Lung (tissue), 17 donors: ENCODE measurements at places on chromosomes 1 and 21.

GRCh38 chr1:234395297-234395696 lies 22.0 kb downstream of the COA6 start:
- H3K4me3 ChIP-seq, result no peak overlapping the region
- no peaks in the 10 kb centered on the region for H3K27me3 ChIP-seq
- no peak overlapping the region for H3K27ac ChIP-seq
- DNase-seq, result no peak

- H3K4me1 ChIP-seq, result no peaks in the 10 kb centered on the region
- H3K27ac ChIP-seq, result no peak overlapping the region
- no peak overlapping the region for H3K4me3 ChIP-seq
- H3K27me3 ChIP-seq, result no peaks in the 10 kb centered on the region
Measured at GRCh38 chr1:89354205-89354604, 9.7 kb upstream of the GBP6 start.

- no peak overlapping the region for H3K4me3 ChIP-seq
- no peak overlapping the region for H3K27ac ChIP-seq
- H3K27me3 ChIP-seq, result no peaks in the 10 kb centered on the region
Measured at GRCh38 chr21:33684068-33684467, 41.8 kb downstream of the ITSN1 start.

GRCh38 chr1:108560874-108561459 lies 1.1 kb downstream of the EEIG2 start:
- DNase-seq, result peak; percentile 53
- peaks cover 20% of the 10 kb centered on the region for H3K4me1 ChIP-seq
- no peak overlapping the region for H3K27ac ChIP-seq
- no peaks in the 10 kb centered on the region for H3K27me3 ChIP-seq
- no peaks in the 10 kb centered on the region for H3K36me3 ChIP-seq
- H3K4me3 ChIP-seq, result peak overlapping the region; percentile 81

GRCh38 chr21:19368944-19369343 lies 965.4 kb upstream of the TMPRSS15 start:
- DNase-seq, result no peak
- no peak overlapping the region for H3K27ac ChIP-seq
- no peaks in the 10 kb centered on the region for H3K36me3 ChIP-seq
- H3K4me3 ChIP-seq, result no peak overlapping the region

- H3K4me1 ChIP-seq, result no peaks in the 10 kb centered on the region
- H3K4me3 ChIP-seq, result no peak overlapping the region
- H3K27ac ChIP-seq, result no peak overlapping the region
- no peaks in the 10 kb centered on the region for H3K27me3 ChIP-seq
- H3K36me3 ChIP-seq, result no peaks in the 10 kb centered on the region
- DNase-seq, result no peak
Measured at GRCh38 chr21:29233611-29234540, 64.8 kb upstream of the BACH1 start.

DNA sequence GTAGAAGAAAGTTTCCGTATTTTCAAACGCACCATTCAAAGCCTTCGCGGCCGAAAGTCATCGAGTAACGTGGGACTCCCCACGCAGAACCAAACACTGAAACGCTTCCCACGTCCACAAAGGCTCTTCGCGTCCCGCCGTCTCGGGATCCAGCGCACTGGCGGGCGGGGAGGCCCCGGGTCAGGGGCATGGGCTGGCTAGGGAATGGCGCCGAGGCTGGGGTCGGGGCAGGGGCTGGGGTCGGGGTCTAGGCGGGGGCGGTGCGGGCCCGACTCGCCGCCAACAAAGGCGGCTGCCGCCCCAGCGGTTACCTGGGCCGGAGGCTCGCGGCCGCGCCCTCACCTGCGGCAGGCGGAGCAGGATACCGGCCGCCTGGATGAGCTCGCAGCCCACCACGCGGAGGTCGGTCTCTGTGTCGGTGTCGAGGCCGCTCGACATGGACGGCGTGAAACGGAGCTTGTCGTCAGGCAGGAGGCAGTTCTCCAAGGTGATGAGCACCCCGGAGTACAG lies 403 bp downstream of the CCNL2 start:
- peaks cover 25% of the 10 kb centered on the region for H3K36me3 ChIP-seq
- H3K4me3 ChIP-seq, result peak overlapping the region; percentile 98
- H3K27ac ChIP-seq, result peak overlapping the region; percentile 94
- H3K27me3 ChIP-seq, result no peaks in the 10 kb centered on the region
- peaks cover 5% of the 10 kb centered on the region for H3K4me1 ChIP-seq

- no peak overlapping the region for H3K4me3 ChIP-seq
- no peaks in the 10 kb centered on the region for H3K36me3 ChIP-seq
- no peak overlapping the region for H3K27ac ChIP-seq
- H3K4me1 ChIP-seq, result no peaks in the 10 kb centered on the region
- no peaks in the 10 kb centered on the region for H3K27me3 ChIP-seq
Measured at GRCh38 chr1:41931578-41931977, 12.9 kb upstream of the HIVEP3 start.

DNA sequence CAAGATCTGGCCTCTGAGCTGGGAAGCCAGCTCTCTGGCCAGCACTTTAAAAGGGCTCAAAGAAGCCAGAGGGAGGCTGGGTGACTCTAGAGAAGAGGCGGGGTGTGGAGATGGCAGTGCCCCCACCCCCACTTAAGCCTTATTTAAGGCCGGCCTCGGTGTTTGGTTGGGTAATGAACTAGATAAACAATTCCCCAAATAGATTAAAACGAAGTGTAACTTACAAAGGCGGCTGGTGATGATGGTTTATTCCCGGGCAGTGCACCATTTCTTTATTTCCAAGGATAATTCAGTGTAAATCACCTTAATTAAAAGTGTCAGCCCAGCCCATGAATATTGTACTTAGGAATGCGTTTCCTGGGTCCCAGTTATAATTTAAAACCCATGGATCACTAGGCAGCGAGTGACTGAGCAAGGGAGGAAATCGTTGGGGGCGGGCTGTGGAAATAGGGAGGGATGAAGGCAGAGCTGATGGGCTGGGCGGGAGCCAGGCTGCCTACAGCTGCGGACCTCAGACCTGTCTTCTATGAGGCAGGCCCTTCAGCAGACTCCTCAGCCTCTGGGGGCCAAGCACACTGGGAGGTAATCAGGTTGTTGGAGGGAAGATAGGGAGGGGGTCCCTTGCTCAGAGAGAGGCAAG lies 54.9 kb downstream of the TMEM53 start:
- DNase-seq, result no peak
- H3K36me3 ChIP-seq, result no peaks in the 10 kb centered on the region
- peaks cover 18% of the 10 kb centered on the region for H3K27me3 ChIP-seq
- peaks cover 26% of the 10 kb centered on the region for H3K4me1 ChIP-seq
- no peak overlapping the region for H3K27ac ChIP-seq

GRCh38 chr1:207172885-207173284 lies 68.9 kb downstream of the C4BPA start:
- H3K36me3 ChIP-seq, result no peaks in the 10 kb centered on the region
- H3K4me3 ChIP-seq, result no peak overlapping the region
- no peaks in the 10 kb centered on the region for H3K4me1 ChIP-seq
- no peak overlapping the region for H3K27ac ChIP-seq
- DNase-seq, result no peak

- no peaks in the 10 kb centered on the region for H3K36me3 ChIP-seq
- no peaks in the 10 kb centered on the region for H3K27me3 ChIP-seq
- no peak overlapping the region for H3K4me3 ChIP-seq
- H3K4me1 ChIP-seq, result peaks cover 16% of the 10 kb centered on the region
Measured at GRCh38 chr21:29346281-29346680, 47.6 kb downstream of the BACH1 start.

- no peaks in the 10 kb centered on the region for H3K36me3 ChIP-seq
- H3K4me1 ChIP-seq, result no peaks in the 10 kb centered on the region
- H3K27ac ChIP-seq, result no peak overlapping the region
- H3K4me3 ChIP-seq, result no peak overlapping the region
- H3K27me3 ChIP-seq, result no peaks in the 10 kb centered on the region
- DNase-seq, result no peak
Measured at GRCh38 chr1:159318784-159319551, 16.8 kb downstream of the FCER1A start.
